Stimulated activated CD8-positive, alpha-beta memory T cell treated with anti-CD3 and anti-CD28 coated beads, Interleukin-4, amount 100 ng/mL, for 1 hour (primary cell): ENCODE measurements at places on chromosomes 2 and 18.

- no peak for DNase-seq
These were observed 18.4 kb downstream of the MXD1 start for GRCh38 chr2:69933254-69933828.

- DNase-seq = peak; percentile 57
These were observed at the start of gene STAT4 for GRCh38 chr2:191150600-191151330. STAT4 (minus strand) TSS chr2:191150994; CDS start chr2:191148203, 2,791 bp downstream.

GRCh38 chr2:200533754-200534153 lies 7.7 kb downstream of the SGO2 start:
- DNase-seq = no peak

DNA sequence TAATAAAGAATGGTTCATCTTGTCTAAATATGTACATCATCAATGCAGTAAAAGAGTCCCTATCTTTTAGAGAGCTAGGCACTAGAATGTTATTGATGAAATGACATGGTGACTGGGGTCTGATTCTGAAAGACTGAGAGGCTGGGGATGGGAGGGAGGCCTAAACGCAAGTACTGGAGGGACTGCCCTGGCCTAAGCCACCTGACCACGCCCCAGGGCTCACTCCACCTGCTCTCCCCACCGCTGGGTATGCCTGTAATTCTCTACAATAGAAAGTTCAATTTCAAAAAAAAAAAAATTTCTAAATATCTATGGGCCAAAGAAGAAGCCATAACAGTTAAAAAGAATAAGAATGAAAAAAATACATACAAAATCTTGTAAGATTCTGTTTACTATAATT lies 194.0 kb downstream of the HDAC4 start:
- DNase-seq = no peak

DNA sequence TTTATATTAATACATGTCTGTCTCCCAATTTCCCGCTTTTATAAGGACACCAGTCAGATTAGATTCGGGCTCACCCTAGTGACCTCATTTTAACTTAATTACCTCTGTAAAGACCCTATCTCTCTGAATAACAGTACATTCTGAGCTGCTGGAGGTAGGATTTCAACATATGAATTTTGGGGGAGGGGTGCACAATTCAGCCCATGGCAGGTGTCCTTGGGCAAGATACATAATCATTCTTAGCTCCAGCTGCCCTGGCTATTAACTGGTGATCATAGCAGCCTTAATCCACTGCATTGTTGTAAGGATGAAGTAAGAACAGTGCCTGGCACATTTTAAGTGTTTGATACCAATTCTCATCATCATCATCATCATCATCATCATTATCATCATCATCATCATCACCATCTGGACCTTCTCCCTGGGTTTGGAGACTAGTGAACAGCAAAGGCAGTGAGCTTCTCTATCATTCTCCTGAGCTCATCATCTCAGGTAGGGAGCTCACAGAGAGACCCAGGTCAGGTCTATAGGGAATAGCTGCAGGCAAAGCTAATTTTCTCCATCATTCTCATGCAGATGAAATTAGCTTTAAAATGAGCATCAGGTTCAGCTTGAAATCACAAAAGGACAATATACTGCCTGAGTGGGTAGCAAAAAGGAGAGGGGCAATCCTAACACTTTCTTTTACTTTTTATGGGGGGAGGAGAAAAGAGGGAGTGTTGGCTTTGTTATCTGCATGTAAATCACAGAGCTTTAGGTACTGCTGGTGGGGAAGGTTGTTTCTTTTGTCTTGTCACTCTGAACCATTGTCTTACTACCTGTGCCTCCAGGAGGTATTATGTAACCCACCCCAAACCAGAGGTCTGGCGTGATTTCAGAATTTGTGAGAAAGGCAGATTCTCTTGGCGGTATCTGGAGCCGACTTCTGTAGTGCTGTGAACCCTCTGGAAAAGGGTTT lies 125.5 kb upstream of the SPRED2 start:
- no peak for DNase-seq

- DNase-seq = no peak
These were observed 118.6 kb downstream of the AQP4 start for GRCh38 chr18:26746826-26747475.

- DNase-seq = no peak
These were observed 117.3 kb downstream of the FAM117B start for GRCh38 chr2:202752071-202752470.

DNA sequence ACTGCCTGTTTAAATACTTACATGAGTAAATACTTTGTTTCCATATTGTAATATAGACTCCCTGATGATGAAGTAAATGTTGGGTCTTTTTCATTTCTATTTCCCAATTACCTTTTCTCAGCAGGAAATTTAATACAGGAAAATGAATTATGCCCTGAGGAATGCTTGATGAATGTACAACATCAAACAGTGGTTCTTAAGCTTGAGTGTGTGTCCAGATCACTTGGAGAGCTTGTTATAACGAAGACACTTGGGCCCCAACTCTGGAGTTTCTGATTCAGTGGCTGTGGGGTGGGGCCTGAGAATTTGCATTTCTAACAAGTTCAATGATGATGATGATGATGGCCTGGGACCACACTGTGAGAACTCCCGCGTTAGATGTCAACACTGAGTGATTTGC lies 7.1 kb upstream of the ME2 start:
- no peak for DNase-seq
